ENCODE measurements at places on chromosomes 5 and 9. TPM values are rescaled to one million over a fixed set of nuclear protein-coding genes. Genes with fewer than 3 reads are reported as not detected.
A peak's percentile ranks its signal among the peaks of the same experiment; 100 is the strongest.

The ZNF608 gene
- 18.0 TPM for total RNA-seq

The SLC36A3 gene
- total RNA-seq, result not detected

The CCL21 gene
- not detected for total RNA-seq

DNA sequence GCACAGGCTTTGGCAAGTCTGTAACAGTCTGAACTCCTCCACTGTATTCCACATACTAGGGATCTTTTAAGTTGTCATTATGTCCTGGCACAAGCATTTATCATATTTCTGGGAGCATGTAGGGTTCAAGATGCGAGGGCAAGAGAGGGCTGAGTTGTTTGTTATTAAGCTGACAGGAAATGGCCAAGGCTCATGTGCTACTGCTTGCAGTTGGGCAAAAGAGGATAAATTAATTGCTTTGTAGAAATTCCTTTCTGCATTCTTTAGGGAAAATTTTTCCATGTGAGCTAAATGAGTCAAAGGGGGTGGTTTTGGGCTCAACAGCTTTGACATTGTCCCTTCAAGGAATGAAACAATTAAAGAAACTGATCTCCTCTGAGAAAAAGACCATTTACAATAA, 35.4 kb downstream of the DOCK8 start:
- H3K27me3 ChIP-seq, result no peaks in the 10 kb centered on the region
- no peaks in the 10 kb centered on the region for H3K4me1 ChIP-seq
- H3K4me3 ChIP-seq, result no peak overlapping the region

The COL15A1 gene
- total RNA-seq, result 41.0 TPM

DNA sequence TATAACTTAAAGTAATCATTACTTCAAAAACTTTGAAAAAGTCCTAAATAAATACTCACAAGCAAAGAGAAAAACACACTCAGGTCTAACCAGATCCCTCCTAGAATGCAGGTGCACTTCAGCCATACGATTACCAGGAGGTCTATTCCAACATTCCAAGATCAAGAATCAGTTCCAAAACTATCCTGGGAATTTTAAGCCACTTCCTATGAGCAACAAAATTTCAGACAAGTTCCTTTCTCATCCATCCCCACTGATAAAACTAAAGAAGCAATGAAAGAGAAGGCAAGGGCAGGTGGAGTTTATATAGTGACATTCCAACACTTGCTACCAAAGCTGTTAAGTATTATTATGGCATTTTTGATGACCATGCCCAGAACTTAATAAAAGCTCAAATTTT, 29.6 kb downstream of the MLLT3 start:
- H3K27me3 ChIP-seq, result no peaks in the 10 kb centered on the region
- H3K36me3 ChIP-seq, result no peaks in the 10 kb centered on the region
- no peak overlapping the region for H3K27ac ChIP-seq

DNA sequence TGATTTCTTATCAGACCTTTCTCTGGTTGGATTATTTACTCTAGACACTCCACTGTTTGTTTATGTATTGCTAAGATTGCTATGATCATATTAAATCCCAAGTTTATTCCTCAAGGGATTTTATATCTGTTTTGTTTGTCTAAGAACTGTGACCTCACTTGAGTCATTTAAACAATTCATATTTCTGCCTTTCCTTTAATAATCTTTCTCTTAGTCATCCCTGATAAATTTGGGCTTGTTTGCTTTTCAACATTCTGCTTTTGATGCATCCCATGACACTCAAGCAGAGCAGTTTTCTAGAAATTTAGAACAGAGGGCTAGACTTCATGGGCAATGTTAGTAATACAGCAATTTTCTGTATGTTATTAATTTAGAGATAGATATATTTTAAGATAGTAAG, 231.6 kb upstream of the TNC start:
- H3K36me3 ChIP-seq, result no peaks in the 10 kb centered on the region
- peaks cover 8% of the 10 kb centered on the region for H3K4me1 ChIP-seq
- H3K4me3 ChIP-seq, result no peak overlapping the region

DNA sequence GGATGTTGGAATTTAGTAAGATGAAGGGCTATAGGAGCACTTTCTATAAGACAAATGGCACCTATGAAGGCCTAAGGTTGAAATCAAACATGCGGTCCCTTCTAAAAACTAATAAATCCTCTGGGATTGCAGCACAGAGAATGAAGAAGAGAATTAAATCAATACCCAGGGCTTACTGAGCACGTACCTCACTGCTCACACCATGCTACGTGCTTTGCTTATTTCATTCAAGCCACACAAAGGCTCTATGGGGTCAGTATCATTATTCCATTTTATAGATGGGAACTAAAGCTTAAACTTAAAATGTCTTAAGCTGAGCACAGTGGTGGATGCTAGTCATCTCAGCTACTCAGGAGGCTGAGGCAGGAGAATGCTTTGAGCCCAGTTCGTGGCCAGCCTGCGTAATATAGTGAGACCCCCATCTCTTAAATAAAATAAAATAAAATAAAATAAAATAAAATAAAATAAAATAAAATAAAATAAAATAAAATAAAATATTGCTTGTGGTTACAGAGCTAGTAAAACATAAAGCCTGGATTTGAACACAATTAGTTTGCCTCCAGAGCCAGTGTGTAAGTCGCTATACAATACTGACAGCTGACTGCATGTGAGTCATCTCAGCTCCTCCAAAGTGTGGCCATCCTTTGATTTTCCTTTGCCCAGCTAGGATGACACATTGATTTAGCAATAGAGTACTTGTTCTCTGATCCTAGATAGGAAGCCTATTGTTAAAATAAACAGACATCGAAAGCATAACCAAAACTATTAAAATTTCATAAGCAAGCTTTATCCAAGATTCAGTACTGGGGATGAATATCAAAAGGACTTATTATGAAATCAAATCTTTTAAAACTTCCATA, 20.9 kb upstream of the DPYSL3 start:
- H3K4me1 ChIP-seq, result peaks cover 6% of the 10 kb centered on the region
- no peak overlapping the region for H3K4me3 ChIP-seq
- no peak overlapping the region for H3K27ac ChIP-seq
- peak; percentile 94 for DNase-seq
- no peaks in the 10 kb centered on the region for H3K36me3 ChIP-seq
- no peaks in the 10 kb centered on the region for H3K27me3 ChIP-seq

GRCh38 chr5:168152660-168153059, 138.8 kb upstream of the WWC1 start:
- H3K27me3 ChIP-seq, result no peaks in the 10 kb centered on the region
- no peak overlapping the region for H3K4me3 ChIP-seq
- no peaks in the 10 kb centered on the region for H3K36me3 ChIP-seq
- no peak overlapping the region for H3K27ac ChIP-seq
- peak; percentile 38 for DNase-seq

The ZDHHC11 gene
- 2.5 TPM for total RNA-seq

The FAM221B gene
- total RNA-seq, result not detected

GRCh38 chr5:176844706-176845391, 34.5 kb downstream of the UNC5A start:
- no peaks in the 10 kb centered on the region for H3K36me3 ChIP-seq
- no peaks in the 10 kb centered on the region for H3K4me1 ChIP-seq
- H3K27ac ChIP-seq, result no peak overlapping the region
- H3K4me3 ChIP-seq, result no peak overlapping the region

The PCDHB12 gene
- total RNA-seq, result 0.26 TPM

The SLC34A3 gene
- not detected for total RNA-seq

The ST8SIA4 gene
- total RNA-seq, result 0.26 TPM

DNA sequence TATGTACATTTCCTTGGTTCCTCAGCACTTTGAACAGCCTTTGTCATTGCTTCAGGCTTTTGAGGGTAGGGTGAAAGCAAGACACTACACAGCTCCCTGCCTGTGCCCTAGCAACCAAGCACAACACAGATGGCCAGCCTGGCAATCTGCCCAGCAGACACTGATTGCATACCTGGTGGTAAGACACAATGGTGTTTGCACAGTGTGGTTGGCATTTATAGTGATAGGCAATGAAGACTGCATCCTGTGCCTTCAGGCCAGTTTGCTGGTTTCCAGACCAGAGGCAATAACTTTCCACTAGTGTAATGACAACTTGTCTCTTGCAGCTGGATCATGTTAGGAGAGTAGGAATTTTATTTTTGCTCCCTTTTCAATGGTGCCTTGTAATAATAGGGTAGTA, 144.5 kb upstream of the TNC start:
- H3K4me3 ChIP-seq, result no peak overlapping the region
- H3K27ac ChIP-seq, result peak overlapping the region; percentile 29
- no peaks in the 10 kb centered on the region for H3K36me3 ChIP-seq
- DNase-seq, result peak; percentile 62
- H3K27me3 ChIP-seq, result no peaks in the 10 kb centered on the region
- H3K4me1 ChIP-seq, result peaks cover 24% of the 10 kb centered on the region

DNA sequence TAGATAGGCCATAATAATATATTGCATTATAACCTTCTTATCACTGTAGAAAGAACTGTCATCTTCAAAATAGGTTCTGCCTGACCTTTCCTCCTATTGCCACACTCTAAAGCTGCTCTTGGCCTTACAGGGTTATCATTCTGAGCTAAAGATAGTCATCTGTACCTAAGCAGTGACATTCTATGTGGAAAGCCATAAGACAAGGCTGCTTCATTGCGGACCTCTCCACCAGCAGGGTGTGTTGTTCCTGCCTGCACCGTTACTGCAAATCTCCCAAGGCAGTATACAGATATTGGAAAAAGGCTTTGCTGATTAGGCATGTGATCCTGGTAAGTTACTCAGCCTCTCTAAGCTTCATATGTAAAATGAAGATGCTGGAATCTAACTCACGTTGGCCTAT, 8.1 kb downstream of the ZNF622 start:
- no peaks in the 10 kb centered on the region for H3K27me3 ChIP-seq
- no peak for DNase-seq
- H3K36me3 ChIP-seq, result peaks cover 17% of the 10 kb centered on the region
- H3K4me3 ChIP-seq, result no peak overlapping the region
- peaks cover 19% of the 10 kb centered on the region for H3K4me1 ChIP-seq

DNA sequence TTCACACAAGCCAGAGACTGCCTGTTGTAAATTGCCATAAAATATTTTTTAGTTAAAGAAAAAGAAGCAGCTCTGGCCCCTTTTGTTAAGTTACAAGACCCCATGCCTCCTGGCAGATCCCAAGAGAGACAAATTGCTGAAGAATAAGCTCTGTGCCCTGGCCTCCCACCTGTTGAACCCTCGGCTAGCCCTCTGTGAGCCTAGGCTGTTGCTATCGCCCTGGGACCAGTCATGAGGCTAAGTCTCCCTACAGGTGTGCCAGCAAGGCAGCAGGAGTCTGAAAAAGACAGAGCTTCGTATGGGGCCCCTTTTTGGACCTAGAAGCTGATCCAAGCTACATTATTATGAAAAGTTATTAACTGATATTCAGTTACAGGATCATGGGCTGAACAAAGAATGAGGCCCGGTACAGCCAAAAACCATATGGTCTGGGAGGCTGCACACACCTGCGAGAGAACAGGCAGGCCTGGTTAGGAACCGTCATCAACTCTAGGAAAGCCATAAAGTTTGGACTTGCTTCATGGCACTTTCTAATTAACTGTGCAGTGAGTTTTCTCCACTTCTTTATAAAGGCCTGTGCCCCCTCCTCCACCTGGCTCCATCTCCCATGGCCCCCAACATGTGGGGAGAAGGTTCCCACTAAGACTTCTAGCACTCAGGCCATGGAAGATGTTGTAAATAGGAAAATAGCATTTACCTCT, 384.7 kb downstream of the ENC1 start:
- no peaks in the 10 kb centered on the region for H3K36me3 ChIP-seq
- no peak overlapping the region for H3K27ac ChIP-seq
- no peak overlapping the region for H3K4me3 ChIP-seq
- H3K4me1 ChIP-seq, result peaks cover 7% of the 10 kb centered on the region
- no peaks in the 10 kb centered on the region for H3K27me3 ChIP-seq

The SPATA31D4 gene
- total RNA-seq, result not detected

DNA sequence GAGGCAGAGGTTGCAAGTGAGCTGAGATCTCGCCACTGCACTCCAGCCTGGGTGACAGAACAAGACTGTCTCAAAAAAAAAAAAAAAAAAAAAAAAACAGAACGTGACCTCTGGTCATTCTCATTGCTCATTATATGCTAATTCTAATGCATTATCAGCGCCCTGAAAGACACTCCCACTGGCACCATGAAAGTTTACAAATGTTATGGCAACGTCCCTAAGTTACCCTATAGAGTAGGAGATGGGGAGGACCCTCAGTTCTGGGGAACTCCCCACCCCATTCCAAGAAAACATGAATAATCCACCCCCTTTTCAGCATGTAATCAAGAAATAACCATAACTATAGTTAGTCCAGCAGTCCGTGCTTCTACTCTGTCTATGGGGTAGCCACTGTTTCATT, 48.9 kb upstream of the DENND4C start:
- no peaks in the 10 kb centered on the region for H3K36me3 ChIP-seq
- DNase-seq, result no peak
- H3K4me3 ChIP-seq, result no peak overlapping the region

All from fibroblast of lung (primary cell).